ENCODE measurements at places on chromosomes 7 and 10.

DNA sequence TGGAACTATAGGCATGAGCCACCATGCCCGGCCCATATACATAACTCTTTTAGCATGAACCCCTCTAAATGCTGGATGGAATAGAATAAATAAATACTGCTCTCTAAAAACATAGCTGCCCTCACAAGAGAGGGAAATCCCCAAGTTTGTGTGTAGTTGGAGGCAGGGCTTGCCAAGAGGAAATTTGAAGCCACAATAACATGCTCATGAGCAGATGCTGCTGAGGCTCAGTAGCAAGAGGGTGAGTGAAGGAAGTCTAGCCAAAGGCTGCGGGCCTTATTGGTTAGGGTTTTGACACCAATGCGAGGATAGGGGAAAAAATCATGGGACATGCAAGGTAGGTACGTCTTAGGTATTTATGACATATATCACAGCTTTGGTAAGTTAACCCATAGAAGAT, 17.3 kb downstream of the TPK1 start:
- DNase-seq: no peak

- DNase-seq: peak; percentile 65
These were observed 51.3 kb upstream of the FAM3C start for GRCh38 chr7:121447243-121447910.

DNA sequence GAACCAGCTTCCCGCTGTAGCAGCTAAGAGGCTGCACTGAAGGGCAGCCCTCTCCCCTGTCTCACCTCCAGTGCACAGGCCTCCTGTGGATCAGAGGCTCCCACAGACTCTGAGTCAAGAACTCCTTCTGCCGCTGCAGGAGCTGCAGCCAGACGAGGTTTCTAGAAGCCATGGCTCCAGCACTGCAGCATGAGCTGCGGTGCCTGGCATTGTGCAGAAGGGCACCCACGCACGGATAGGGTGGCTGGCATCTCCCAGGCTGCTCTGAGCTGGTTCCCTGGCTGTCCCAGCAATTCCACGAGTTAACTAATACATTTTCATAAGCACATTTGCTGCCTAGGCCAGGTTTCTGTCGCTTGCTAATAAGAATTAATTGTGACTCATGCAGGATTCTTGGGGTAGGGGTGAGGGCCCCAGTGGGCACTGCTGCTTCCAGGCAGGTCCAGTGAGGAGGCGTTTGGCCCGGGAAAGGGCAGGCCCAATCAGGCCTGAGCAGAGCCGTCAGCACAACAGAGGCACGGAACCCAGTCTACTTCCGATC, 594.2 kb downstream of the DNAJB6 start:
- no peak for DNase-seq

DNA sequence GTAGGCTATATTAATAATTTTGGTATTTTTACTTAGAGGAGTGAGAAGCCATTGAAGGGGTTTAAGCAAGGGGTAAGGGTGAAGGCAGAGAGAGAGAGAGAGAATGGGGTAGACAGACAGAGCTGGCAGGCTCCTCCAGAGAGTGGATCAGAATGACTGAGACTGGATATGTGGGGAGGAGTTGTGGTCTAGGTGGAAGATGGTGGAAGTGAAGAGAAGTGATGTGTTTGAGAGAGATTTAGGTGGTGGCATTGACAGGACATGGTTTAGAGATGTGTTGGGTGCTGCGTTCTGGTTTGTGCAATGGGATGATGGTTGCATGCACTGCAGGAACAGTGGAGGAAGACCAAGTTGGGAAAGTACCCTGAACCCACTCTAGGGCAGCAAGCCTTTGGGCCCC, 92.2 kb downstream of the CCNY start:
- no peak for DNase-seq

GRCh38 chr7:84256571-84256971, 62.0 kb upstream of the SEMA3A start:
- DNase-seq: no peak

- no peak for DNase-seq
These were observed 376.0 kb downstream of the CTNNA3 start for GRCh38 chr10:67319976-67320375.

DNA sequence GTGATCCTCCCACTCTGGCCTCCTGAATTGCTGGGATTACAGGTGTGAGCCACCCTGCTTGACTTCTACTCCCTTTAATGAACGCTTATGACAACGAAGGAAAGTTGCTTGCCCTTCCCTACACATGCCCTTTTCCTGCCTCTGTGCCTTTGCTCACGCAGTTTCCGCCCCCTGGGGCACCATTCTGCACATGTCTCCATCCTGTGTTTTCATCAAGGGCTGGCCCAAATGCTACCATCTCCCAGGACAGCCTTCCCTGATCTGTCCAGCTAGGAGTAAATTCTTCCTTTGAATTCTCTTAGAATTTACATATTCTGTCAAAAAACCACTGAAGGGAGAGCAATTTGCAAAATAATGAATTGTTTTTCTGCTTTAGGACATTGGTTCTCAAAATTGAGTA, 50.0 kb upstream of the KMT2C start:
- no peak for DNase-seq

- DNase-seq: no peak
These were observed 238.9 kb downstream of the CACNA2D1 start for GRCh38 chr7:82204694-82205093.

DNA sequence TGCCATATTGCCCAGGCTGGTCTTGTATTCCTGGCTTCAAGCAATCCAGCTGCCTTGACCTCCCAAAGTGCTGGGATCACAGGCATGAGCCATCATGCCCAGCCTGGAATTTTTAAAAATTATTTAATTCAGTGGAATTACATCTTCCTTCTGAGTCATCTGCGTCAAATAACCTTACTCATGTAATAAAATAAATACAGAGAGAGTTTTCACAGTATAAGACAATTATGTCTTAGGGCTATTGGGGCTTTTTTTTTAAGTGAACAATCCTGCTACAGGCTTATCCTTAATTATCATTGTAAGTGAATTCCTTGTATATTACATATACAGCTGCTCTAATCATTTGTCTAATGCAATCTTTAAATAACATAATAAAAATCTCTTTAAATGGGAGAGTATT, 108.3 kb downstream of the MAPK8 start:
- DNase-seq: no peak

DNA sequence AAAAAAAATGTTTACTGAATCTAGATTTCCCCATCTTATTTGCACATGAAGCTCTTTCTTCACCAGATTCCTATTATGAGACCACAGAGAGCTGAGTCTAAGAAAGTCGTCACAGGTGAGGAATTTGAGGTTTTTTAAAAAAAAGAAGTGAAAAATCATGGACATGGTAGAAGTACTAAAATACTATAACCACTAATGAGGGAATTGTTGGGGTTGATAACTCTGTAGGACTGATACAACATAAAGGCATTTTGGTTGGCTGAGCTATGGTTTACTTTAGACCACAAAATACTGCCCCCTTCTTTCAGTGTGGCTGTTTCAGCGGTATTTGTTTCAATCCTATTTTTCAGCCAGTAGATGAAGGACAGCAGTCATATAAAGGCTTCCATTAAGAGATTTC, 1111.3 kb downstream of the TYW1 start:
- DNase-seq: no peak

All from right atrium auricular region (tissue), 2 donors.